Mesenchymal stem cell (in vitro differentiated cells and primary cell): ENCODE measurements at places on chromosomes 5 and 9.

DNA sequence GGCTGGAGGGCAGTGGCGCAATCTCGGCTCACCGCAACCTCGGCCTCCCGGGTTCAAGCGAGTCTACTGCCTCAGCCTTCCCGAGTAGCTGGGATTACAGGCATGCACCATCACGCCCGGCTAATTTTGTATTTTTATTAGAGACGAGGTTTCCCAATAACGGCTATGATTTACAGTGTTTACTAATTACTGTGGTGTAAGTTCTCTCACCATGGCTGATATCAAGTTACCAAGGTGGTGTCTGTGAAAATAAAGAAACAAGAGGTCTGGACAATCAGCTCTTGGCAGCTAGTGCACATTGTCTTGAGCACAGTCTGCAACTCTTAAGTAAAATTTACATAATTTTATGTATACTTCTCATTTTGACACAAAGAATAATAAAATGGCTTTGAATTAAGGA lies 385.5 kb upstream of the COX7C start:
- H3K4me1 ChIP-seq = no peaks in the 10 kb centered on the region
- no peak overlapping the region for H3K4me3 ChIP-seq
- no peaks in the 10 kb centered on the region for H3K36me3 ChIP-seq
- H3K27me3 ChIP-seq = no peaks in the 10 kb centered on the region
- no peak overlapping the region for H3K27ac ChIP-seq

GRCh38 chr5:24059006-24059405 lies 551.6 kb downstream of the PRDM9 start:
- DNase-seq = no peak
- H3K4me3 ChIP-seq = no peak overlapping the region
- H3K27ac ChIP-seq = no peak overlapping the region
- H3K36me3 ChIP-seq = no peaks in the 10 kb centered on the region
- no peaks in the 10 kb centered on the region for H3K27me3 ChIP-seq
- no peaks in the 10 kb centered on the region for H3K4me1 ChIP-seq

GRCh38 chr5:98108497-98108896 lies 665.0 kb upstream of the RGMB start:
- H3K4me3 ChIP-seq = no peak overlapping the region
- peak; percentile 82 for DNase-seq
- no peaks in the 10 kb centered on the region for H3K27me3 ChIP-seq
- H3K4me1 ChIP-seq = peaks cover 3% of the 10 kb centered on the region
- no peaks in the 10 kb centered on the region for H3K36me3 ChIP-seq

GRCh38 chr9:95791286-95791685 lies 84.2 kb upstream of the ERCC6L2 start:
- DNase-seq = no peak
- no peak overlapping the region for H3K4me3 ChIP-seq
- peaks cover 2% of the 10 kb centered on the region for H3K27me3 ChIP-seq
- no peak overlapping the region for H3K27ac ChIP-seq
- H3K36me3 ChIP-seq = no peaks in the 10 kb centered on the region

DNA sequence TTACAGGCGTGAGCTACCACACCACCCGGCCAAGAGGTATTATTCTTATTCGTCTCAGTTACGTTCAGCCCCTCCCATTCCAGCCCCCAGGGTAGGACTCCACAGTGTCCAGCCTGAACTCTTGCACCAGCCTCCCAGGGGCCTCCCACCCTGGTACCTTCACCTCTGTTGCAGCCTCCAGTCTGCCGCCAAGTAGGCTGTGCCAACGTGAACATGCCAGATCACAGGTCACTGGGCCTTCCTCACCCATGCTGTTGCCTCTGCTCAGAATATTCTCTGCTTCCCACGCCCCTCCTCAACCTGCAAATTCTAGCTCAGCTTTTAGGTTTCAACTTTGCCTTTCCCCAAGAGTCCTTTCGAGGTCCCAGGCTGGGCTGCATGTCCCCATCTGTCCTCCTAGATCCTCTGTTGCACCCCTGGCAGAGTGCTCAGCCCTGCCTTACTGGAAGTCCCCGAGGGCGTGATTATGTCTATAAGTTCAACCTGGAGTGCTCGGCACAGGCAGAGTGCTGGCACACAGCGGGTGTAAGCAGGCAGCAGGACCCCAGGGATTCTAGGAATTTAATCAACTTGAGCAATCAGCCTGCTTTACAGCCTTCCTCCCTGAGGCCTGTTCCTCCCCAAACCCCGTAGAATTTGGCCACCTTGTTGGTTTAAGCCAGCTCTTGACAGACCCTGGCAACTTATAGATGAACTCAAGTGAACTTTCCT lies 13.1 kb upstream of the STXBP1 start:
- peaks cover 2% of the 10 kb centered on the region for H3K36me3 ChIP-seq
- peaks cover 2% of the 10 kb centered on the region for H3K4me1 ChIP-seq
- H3K27me3 ChIP-seq = no peaks in the 10 kb centered on the region
- H3K4me3 ChIP-seq = no peak overlapping the region
- no peak overlapping the region for H3K27ac ChIP-seq

DNA sequence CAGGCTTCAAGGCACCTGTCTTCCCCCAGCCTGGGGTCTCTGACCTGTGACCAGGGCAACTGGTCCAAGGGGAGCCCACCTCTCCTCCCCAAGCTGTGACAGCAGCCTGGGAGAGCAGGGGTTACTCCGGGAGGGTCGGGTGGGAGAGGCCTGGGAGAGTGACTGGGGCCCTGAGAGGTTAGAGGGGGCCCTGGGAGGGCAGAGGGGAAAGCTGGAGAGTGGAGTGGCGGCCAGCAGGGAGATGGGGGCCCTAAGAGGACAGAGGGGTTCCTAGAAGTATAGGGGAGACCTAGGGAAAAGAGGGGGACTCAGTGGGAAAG lies 302 bp downstream of the LCN9 start:
- no peak overlapping the region for H3K4me3 ChIP-seq
- no peaks in the 10 kb centered on the region for H3K36me3 ChIP-seq
- H3K27ac ChIP-seq = no peak overlapping the region
- no peaks in the 10 kb centered on the region for H3K4me1 ChIP-seq
- DNase-seq = no peak

DNA sequence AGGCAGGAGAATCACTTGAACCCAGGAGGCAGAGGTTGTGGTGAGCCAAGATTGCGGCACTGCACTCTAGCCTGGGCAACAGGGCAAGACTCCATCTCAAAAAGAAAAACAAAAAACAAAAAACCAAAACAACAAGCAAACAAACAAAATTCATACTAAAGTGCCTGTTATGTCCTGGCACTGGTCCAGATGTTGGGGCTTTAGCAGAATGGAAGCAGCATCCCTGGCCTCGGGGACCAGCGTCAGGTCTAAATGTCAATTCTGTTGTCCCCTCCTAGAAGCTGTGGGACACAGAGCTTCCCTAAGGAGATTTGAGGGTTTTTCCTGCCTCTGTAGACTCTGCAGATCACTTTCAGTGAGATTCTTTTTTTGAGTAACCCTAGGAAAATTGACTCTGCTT lies 26.2 kb downstream of the PPARGC1B start:
- H3K4me3 ChIP-seq = no peak overlapping the region
- no peak for DNase-seq
- H3K4me1 ChIP-seq = peaks cover 22% of the 10 kb centered on the region
- H3K27ac ChIP-seq = no peak overlapping the region

- H3K27me3 ChIP-seq = no peaks in the 10 kb centered on the region
- no peak overlapping the region for H3K4me3 ChIP-seq
- H3K4me1 ChIP-seq = peaks cover 5% of the 10 kb centered on the region
- H3K27ac ChIP-seq = no peak overlapping the region
- peaks cover 54% of the 10 kb centered on the region for H3K36me3 ChIP-seq
These were observed 28.4 kb downstream of the SKP1 start for GRCh38 chr5:134148316-134148715.

DNA sequence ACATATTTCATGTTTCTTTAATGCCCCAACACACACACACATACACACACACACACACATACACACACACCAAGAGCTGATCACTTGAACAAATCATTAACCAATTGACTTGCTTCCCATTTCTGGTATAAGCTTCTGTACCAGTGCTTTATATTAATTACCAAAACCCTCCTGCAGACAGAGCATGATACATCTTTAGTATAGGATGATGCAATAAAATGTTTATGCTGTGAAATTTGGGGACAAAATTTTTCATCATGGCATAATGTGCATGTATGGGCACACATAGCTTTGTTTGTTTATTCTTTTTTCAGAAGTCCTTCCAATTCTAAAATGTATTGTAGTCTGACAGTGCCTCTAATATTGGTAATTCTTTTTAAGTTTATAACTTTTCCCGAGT lies 34.5 kb downstream of the SLC1A3 start:
- H3K27ac ChIP-seq = no peak overlapping the region
- no peaks in the 10 kb centered on the region for H3K27me3 ChIP-seq
- H3K4me3 ChIP-seq = no peak overlapping the region
- peaks cover 76% of the 10 kb centered on the region for H3K36me3 ChIP-seq

DNA sequence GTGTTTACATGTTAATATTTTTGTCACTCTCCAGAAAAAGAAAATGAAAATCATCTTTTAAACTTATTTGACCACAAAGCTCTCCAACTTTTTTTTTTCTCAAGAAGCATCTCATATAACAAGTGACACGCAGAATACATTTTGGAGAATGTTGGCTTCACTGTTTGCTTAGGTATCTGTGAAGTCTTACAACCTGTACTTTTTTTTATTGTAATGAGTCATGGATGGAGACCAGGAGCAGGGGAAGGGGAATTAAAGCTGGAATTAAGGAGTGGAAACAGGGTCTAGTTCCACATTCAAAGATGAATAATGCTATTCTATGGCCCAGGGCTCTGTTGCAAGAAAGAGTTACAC lies 211.9 kb downstream of the MAN2A1 start:
- peaks cover under 1% of the 10 kb centered on the region for H3K27me3 ChIP-seq
- no peak overlapping the region for H3K27ac ChIP-seq
- DNase-seq = no peak
- H3K4me3 ChIP-seq = no peak overlapping the region
